ENCODE measurements at places on chromosomes 2 and 18.

GRCh38 chr2:79084495-79085135 lies 3.2 kb downstream of the REG1B start:
- DNase-seq: no peak

DNA sequence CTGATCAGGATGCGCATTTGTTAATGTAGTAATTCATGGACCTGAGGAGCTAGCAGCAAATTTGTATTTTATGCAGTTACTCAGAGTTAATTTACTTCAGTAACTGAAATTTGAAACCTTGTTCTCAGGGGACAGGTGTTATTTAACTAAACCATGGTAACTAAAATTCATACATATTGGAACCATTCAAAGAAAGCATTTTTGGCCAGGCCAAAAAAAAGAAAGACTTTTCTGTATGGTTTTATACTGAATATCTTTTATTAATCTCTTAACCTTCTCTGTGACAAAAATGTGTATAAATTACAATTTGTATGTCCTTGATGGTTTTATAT lies 4.4 kb upstream of the KLHL23 start:
- no peak for DNase-seq

GRCh38 chr2:20178249-20178607 lies 46.7 kb downstream of the SDC1 start:
- peak; percentile 35 for DNase-seq

- DNase-seq: no peak
These were observed 470.8 kb downstream of the RIT2 start for GRCh38 chr18:42644729-42645131.

GRCh38 chr2:219954331-219954730 lies 326.9 kb downstream of the SLC4A3 start:
- no peak for DNase-seq

DNA sequence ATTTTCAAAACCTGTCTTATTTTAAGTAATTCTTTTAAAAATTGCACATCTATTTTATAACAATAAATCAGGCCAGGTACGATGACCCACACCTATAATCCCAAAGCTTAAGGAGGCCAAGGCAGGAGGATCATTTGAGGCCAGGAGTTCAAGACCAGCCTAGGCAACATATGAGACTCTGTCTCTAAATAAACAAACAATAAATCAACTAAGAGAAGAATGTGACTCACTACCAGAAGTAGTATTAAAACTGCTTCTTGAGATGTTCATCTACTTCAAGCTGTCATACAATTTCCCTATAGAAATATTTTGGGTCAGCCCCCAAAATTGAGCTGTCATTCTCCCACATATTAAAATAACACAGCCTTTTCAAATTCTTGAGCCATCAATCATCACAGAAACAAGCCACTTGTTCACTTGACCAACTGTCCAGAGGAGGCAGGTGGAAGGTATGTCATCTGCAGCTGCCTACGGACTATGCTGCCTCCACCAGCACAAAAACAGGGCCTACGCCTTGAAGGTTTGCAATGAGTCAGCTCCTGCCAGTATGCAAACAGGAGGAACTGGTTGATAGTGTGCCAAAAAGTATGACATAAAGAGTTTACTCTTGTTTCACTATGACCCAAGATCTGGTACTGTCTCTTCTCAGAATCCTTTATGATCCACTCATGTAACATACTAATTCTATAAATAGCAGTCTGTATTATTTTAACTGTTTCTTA lies 33.6 kb downstream of the KIDINS220 start:
- DNase-seq: no peak

DNA sequence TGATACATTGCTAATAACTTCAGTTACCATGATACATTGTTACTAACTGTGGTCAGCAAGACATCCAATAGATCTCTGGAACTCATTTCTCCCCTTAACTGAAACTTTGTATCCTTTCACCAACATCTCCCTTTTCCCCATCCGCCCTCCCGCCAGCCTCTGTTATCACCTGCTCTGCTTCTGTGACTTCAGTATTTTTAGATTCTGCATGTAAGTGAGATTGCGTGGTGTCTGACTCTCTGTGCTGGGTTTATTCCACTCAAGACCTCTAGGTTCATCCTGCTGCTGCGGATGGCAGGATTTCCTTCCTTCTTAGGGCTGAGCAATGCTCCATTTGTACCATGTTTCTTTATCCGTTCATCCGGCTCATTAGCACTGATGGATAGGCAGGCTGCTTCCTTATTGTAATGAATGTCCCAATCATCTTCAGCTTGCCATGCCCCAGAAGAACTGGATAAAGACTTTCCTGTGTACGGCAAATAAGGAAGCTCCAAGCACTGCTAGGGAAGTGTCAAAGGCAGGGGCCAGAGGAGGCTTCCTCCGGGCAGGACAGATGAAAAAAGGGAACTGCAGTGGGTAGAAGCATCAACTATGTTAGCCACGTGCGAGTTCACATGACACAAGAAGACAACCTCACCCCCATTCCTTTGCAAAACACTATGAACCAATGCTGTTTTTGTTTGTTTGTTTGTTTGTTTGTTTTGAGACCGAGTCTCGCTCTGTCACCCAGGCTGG lies 113.4 kb downstream of the EIPR1 start:
- no peak for DNase-seq

DNA sequence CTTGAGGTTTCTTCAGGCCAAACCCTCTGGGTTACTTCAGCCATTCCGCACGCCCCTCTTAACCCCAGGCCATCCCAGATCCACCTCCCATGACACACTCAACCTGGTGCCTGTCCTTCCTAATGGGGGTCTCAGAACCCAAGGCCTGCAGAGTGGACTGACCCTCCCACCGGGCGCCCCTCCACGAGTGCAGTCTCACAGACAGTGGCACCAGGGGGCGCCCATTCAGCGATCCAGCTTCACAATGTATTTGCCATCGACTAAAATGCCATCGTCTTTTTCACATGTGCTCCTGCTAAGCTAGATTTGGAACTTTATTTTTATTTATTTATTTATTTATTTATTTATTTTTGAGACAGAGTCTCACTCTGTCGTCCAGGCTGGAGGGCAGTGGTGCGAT lies 38.5 kb downstream of the INPP5D start:
- DNase-seq: no peak

GRCh38 chr2:226888971-226889370 lies 53.1 kb downstream of the RHBDD1 start:
- DNase-seq: no peak

- no peak for DNase-seq
These were observed 15.9 kb upstream of the TXNDC2 start for GRCh38 chr18:9869715-9870430.

DNA sequence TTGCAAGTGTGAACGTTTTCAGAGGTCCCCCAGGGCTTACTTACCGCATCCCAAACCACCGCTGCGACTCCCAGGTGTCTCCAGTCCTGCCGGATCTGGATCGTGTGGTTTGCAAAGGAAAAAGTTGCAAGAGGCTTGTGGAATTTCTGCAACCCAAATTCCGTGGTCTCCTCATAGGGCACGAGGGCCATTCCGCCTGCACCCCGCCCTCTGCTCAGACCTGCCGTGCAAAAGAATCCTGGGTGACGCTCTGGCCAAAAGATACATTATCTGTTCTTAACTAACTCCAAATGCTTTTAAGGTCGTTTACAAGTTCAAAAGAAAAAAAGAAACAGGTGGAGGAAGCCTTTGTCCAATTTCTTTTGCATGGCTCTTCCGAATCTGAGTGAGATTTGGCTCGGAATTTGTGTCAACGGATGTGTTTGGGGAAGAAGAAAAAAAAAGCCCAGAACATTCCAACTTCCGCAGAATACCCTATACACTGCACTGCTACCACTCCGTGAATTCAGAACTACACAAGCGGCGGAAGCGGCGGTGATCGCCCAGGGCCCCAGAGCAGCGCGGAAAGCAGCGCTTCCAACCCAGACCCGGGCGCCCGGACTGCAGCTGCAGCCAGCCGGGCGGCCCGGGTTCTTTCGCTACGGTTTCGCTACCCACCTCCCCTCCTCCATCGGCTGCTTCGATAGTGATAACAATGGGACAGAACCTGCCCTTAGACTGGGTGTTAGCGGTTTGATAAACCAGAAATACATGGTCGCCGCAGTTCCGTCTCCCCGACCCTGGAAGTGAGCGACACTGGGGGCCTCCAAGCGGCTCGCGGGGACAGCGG lies 795 bp downstream of the METTL21A start:
- DNase-seq: peak; percentile 59

GRCh38 chr2:84579661-84580060 lies 63.4 kb downstream of the DNAH6 start:
- no peak for DNase-seq

DNA sequence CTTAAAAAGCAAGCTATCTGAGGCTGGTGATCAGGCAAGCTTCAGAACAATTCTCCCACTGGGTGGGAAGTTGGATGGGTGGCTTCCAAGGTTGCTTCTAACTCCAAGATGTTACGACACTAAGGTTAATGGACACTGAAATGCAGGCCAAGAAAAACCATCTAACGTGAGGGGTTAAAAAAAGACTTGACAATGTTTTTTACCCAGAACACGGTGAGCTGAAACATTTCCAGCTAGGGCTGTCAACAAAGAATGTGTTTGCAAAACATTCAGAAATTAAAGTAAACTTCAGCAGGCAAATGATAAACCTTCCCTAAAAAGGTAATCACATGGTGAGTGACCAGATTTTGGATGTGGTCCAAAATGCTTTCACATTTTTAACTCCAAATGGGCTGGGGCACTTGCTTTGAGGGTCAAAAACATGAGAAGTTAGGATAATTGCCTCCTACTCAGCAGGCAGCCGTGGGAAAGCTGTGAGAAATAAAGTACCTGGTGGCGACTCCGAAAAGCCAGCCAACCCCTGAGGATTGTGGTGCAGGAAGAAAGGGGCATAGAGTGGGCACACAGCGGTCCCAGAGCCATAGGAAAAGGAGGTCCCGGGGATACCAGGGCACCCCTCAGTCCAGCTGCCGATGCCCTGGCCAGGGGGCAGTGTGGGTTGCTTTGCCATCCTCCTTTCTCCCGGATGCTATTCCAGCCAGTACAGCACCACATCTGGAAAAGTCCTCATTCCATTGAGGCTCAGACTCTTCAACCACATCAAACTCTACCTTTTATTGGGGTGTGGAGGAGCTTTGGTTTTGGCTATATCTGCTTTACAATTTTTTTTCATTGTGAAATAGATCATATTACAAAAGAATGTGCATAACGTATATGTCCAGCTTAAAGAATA lies 90.0 kb upstream of the ATL2 start:
- DNase-seq: peak; percentile 10

DNA sequence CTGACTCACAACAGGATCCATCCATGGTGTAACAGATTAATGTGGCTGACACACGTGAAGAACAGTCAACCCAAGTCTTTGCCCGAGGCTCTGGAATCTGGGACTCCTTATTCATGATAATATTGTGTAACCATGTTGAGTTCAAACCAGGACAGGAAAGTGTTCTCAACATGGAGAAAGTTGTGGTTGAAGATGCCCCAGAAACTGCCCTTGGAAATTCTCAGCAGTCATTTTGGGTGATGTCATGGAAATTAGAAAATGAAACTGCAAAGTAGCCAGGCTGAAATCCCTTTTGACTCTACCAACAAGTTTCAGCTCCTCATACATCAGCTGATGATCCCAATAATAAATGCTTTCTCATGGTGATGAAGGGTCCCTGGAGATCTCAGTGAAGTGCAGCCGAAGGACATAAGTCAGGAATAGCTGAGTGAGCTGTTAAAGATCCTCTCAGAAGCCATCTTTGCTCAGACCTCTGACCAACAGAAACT lies 307.7 kb downstream of the TNS1 start:
- DNase-seq: no peak

DNA sequence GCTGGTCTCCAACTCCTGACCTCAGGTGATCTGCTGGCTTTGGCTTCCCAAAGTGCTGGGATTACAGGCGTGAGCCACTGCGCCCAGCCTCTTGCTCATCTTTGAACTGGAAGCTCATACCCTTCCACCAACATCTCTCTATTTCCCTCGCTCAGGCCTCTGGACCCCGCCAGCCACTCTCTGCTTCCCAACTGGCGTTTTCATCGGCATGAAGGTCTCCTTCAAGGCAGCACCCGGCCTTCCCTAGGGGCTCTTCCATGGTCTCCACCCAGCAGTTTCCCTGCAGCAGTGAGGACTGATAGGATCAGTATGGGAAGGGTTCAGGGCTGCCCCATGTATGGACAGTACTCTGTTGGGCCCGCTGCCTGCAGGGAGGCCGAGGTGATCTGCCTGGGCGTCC lies 65.8 kb upstream of the HS6ST1 start:
- DNase-seq: no peak

DNA sequence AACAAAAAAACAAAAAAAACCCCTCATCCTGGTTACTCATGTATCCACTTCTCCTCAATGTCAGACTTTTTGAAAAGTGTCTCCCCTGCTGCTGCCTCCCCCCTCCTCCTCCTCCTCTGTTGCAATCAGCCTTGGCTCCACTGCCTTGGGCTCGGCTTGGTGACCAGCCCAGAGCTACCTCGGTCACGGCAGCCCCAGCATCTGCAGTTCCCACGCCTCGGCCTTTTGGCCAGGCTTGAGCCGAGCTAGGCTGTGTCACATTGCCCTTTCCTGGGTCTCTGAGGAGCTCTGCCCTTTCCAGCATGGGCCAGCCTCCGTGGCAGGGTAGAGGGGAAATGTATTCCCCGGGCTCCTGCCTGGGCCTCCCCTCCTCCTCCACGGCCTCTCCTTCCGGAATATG lies 22.7 kb upstream of the INHBB start:
- no peak for DNase-seq

- DNase-seq: no peak
These were observed 1.9 kb upstream of the ITGB6 start for GRCh38 chr2:160201849-160202539.

GRCh38 chr18:49744376-49745008 lies 68.8 kb downstream of the ACAA2 start:
- DNase-seq: peak; percentile 70

- DNase-seq: no peak
These were observed 2.0 kb downstream of the IDH1 start for GRCh38 chr2:208252716-208253492.

DNA sequence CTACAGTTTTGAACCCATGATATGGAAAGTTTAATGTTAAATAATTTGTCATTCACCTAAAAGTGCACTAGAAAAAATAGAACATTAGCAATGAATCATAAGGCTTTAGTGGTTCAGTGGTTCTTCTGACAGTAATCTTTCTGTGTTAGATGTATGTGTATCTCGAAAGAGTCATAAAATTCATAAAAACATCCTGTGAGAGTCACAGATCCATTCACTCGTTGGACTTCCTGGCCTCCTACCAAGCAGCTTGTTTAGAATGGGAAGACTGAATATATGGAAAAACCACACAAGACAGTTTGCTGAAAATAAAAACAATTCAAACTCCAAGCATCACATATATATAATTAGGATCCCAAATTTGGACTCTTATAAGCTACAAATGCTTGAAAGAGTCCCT lies 34.8 kb downstream of the ADNP2 start:
- no peak for DNase-seq

DNA sequence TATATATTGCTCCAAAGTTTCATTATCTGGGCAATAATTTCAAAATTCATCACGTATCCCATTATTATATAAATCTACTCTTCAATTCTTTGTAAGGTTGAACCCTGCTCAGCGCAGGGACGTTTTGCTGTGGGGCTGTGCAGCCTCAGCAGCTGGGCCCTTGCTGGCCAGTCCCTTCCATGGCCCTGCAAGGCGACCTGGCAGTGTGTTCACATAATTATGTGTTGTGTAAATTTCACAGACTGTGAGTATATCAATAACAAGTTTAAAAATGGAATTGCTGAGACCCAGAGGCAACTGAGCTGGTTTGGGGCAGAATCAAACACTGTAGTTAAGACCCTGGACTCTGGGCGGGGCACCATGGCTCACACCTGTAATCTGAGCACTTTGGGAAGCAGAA lies 16.1 kb upstream of the MAL start:
- no peak for DNase-seq

All from DMS79 treated with DMSO at 0.1 percent for 48 hours (cell line).